Stimulated activated CD4-positive, alpha-beta T cell treated with anti-CD3 and anti-CD28 coated beads, Interleukin-12 subunit alpha, Interleukin-12 subunit beta, amount 100 ng/mL, for 4 hours (primary cell): ENCODE measurements at places on chromosomes 2 and 18.

- DNase-seq = no peak
Measured at GRCh38 chr18:44323125-44323524, 357.6 kb upstream of the SETBP1 start.

DNA sequence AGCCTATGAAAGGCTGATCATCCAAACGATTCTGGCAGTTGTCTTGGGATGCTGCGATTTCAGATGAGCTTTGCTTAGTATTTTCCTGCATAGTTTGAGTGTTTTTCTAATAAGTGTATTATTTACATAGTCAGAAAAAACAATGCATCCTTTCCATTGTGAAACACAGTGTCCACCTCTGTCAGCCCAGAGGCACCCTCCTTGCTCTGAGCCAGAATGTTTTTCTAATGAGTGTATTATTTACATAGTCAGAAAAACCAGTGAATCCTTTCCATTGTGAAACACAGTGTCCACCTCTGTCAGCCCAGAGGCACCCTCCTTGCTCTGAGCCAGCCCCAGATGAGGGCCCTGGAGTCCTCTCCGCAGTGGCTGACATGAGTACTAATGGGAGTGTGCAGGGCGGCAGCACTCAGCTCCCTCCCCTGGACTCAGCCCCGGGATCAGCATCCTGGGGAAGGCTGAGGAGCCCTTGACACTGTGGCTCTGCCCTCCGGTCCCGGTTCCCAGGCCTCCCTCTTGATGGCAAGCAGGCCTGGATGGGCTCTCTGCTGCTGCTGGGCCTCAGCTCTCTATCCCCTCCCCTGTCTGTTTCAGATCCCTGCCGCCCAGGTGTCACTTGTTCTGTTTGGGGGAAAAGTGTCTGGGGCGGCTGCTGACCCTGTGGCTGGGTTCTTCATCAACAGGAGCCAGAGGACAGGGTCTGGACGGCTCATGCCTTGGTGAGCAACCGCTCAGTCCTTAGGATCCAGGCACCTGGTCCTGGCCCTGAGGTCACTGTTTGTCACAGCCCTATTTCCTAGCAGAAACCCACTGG lies 5.9 kb downstream of the MFSD2B start:
- DNase-seq = no peak

DNA sequence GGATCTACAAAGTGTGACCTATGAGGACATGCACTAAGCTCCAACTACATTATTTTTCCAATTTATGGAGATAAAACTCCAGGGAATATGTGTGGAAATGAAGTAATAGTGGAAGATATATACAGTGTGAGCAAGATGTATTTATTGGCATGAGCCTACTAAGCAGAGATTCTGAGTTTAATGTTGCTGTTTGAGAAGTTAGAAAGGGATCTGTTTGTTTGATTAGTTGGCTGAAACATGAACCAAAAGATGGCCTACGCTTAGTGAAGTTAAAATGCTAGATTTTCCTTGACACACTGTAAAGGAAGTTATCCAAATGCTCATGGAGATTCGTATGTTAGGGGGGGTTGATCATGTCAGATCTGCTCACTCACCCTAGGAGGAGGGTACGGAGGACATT lies 621.7 kb downstream of the TMEM182 start:
- DNase-seq = no peak

GRCh38 chr2:85662899-85663593 lies 5.0 kb downstream of the SFTPB start:
- DNase-seq = no peak

GRCh38 chr2:150357770-150358467 lies 129.5 kb downstream of the RND3 start:
- DNase-seq = no peak

- no peak for DNase-seq
Measured at GRCh38 chr18:47175283-47175897, 774 bp downstream of the IER3IP1 start.

- DNase-seq = no peak
Measured at GRCh38 chr2:99198103-99198841, 17.3 kb downstream of the MRPL30 start.

DNA sequence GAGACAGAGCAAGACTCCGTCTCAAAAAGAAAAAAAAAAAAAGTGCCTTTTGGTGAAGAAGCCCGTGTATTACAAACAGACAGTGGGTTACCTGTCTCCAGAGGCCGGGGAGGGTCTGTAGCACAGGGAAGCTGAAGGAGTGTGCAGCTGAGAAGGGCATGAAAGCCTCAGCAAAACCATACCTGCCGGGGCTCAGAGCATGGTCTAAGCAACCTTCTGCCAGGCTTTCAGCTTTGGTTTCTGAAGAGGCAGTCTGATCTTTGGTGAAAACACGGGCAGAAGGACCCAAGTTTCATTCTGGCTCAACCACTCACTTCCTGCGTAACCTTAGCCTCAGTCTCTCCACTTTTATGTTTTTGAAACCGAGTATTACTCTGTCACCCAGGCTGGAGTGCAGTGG lies 21.5 kb downstream of the SH2D6 start:
- no peak for DNase-seq

- DNase-seq = no peak
Measured at GRCh38 chr2:45745231-45745630, 93.8 kb downstream of the PRKCE start.

DNA sequence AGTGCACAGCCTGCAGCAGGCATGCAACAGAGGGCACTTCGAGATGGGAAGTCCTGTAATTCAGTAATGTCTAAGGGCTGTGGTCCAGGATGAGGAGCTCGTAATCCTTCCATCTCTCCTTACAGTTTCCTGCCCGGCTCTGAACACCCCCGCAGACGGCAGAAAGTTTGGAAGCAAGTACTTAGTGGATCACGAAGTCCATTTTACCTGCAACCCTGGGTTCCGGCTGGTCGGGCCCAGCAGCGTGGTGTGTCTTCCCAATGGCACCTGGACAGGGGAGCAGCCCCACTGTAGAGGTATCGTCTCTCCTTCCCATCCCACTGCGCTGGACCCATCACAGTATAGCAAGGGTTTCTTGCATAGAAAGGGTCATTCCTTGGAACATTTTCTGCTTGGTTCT lies 26.7 kb downstream of the FBLN7 start:
- DNase-seq = no peak

DNA sequence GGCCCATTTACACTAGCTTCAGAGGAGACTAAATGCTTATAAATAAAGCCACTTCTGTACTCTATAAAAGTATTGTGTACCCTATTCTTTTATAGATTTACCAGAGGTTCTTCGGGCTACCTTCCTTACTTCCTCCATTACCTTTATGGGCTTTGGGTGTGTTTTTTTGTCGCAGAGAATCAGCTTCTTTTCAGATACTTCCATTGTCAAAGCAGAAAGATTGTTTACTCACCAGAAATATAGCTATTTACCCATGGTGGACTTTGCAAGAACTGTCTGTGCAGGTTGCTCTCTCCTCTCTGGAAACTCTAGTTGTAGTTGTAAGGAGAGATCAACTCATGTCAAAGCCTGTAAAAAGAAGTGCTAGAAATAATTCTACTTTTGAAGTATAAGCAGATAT lies 14.8 kb downstream of the CCDC121 start:
- DNase-seq = no peak

GRCh38 chr18:40864846-40865245 lies 1090.2 kb upstream of the PIK3C3 start:
- DNase-seq = no peak

DNA sequence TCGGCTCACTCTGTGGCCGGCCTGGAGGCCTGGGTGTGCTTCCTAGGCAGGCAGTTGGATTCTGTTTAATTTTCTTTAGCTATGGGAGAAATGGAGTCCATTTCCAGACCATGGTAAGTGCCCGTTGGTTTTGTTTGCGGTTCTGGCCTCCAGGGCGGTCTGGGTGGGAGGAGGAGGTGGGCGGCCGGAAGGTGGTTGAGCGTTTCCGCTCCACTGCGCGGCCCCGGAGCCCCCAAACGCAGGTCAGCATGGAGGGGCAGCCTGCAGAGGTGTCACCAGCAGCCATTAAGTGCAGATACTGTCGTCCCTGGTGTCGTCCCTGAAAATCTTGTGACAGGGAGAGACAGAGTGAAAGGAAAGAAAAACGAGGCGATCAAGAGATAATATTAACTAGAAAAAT lies 303.9 kb downstream of the GBX2 start:
- DNase-seq = no peak

DNA sequence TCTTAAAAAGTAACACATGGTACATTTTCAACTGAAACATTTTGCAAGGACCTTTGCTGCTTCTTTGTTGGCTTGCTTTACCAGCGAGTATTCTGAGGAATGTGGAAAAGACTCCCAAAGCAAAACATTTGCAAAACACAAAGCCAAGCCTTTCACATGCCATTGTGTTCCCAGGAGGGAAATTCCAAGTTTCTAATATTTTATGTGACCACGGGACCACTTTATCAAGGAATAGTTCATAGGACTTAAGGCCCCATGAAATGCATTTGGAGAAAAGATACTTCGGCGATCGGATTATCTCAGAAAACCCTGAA lies 26.2 kb downstream of the CYP27C1 start:
- DNase-seq = no peak

GRCh38 chr2:36485521-36485920 lies 112.4 kb downstream of the FEZ2 start:
- no peak for DNase-seq

- no peak for DNase-seq
Measured at GRCh38 chr2:60932954-60933353, 51.6 kb downstream of the REL start.

DNA sequence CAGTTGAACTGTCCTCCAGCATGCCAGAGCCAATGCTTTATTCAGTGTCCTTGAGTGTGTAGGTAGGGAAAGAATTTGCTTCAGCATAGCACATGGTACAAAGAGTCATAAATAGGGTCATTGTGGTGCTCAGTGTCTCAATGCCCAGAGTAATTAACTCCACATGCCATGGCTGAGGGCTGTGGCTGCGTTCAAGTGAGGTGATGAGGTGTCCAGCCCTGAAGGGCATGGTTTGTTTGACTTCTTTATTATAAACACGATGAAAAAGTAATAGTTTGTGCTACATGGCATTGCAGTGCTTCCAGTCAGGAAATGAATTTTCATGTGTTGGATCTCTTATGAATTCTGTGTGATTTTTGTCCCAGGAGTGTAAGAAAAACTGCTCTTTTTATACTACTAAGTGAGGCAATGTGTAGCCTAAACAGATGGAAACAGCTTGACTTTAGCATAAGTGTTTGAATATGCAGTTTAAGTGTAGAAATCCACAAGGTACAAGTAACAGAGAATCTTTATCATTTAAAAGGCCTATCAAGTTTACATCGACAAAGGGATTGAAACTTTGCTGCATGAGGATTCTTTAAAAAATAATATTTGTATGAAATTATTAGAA lies 507.9 kb upstream of the CDH2 start:
- no peak for DNase-seq

- DNase-seq = no peak
Measured at GRCh38 chr2:51723691-51724090, 691.8 kb upstream of the NRXN1 start.

DNA sequence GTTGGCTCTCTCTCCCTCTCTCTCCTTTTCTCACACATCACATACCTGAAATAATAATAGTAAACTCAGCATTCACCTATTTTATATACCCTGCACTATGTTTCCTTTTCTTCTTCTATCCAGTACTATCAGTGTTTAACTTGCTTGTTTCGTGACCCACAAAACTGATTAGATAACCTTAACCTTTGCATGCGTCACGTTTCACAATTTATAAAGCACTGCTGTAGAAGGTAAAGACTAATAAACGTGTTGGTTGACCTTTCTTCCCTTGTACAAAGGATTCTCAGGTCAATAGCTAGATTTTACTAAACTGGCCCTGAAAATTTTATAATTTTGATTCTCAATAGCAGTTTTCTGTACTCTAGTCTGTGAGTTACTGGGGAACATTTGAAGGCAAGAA lies 791.7 kb downstream of the DPP10 start:
- no peak for DNase-seq

DNA sequence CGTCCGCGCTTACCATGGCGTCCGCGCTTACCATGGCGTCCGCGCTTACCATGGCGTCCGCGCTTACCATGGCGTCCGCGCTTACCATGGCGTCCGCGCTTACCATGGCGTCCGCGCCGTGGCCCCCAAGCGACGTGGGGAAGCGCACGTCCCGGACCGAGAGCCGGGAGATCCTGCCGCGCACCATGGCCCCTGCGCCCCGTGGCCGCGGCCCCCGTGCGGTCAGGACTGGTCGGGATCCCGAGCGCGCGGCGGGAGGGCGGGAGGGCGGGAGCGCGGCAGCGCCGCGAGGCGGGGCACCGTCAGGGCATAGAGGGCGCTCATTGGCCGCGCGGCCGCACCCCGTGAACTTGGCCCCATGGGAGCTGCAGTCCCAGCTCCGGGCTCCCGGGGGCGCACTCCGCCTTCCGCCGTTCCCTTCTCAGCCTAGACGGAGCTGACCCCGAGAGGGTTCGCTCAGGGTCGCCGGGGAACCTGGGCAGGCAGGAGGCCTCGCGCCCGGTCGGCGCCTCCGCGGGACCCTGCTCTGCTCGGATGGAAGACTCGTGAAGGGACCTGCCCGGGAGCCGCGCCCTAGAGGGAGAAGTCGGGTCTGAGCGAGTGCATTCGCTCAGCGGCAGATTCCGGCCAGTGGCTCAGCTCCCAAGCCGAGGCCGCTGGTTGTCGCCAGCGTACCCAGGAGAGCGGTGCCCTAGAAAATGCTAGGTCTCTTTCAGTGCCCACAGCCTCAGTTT lies at the start of gene ENOSF1:
ENOSF1 (minus strand) TSS at position 230 of the 734 bp plus-strand sequence; CDS start at position 187, 43 bp downstream.
- DNase-seq = peak; percentile 84
